Brain microvascular endothelial cell (primary cell): ENCODE measurements at places on chromosomes 7 and 10.

DNA sequence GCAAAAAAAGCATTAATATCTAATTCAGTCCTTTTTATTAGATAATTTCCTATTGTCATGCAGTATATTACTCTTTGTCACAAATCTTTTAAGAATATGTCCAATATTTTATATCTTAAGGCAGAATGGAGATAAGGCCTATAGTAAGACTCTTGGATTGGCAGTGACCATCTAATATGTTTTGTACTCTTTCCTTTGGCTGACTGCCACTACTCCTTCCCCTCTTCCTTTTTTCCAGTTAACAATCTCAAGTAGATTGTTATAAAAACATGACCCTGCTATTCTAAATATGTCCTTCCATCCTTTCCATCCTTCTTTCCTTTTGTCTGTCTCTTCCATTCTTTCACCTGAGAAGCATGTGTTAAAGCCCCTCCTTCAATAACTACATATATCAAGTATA is 92.8 kb upstream of the TMEM168 start:
- no peak for DNase-seq

GRCh38 chr10:13500201-13500600 is 28.6 kb downstream of the BEND7 start:
- no peak for DNase-seq

- no peak for DNase-seq
Measured at GRCh38 chr7:71388181-71388580, 256.2 kb downstream of the GALNT17 start.

DNA sequence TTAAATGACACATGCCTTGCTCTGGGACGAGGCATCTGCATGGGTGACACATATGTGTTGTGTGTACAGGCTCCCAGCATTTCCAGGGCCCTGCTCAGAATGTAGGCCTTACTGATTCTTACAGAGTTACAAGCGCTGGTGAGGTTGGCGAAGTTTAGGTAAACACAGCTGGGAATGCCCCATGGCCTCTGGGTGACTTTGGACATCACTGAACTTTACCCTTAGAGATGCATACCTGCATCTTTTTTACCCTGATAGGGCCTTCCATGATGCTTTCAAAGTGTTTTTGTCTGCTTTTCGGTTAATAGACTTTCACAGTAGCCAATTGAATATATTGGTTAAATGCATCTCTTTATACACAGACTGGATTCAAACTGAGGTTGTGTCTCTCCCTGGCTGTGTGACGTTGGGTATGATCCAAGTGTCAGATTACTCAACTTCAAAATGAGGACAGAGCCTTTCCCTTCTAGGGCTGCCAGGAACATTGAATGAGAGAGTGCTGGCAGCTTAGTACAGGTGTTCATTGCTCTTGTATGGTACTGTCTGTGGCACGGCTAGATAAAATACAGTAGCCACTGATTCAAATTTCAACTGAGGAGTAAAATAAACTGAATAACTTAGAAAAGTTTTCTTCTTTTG is 29.5 kb downstream of the EGFR start:
- DNase-seq, result no peak

- DNase-seq, result no peak
Measured at GRCh38 chr7:31553661-31554081, 39.8 kb downstream of the ITPRID1 start.

DNA sequence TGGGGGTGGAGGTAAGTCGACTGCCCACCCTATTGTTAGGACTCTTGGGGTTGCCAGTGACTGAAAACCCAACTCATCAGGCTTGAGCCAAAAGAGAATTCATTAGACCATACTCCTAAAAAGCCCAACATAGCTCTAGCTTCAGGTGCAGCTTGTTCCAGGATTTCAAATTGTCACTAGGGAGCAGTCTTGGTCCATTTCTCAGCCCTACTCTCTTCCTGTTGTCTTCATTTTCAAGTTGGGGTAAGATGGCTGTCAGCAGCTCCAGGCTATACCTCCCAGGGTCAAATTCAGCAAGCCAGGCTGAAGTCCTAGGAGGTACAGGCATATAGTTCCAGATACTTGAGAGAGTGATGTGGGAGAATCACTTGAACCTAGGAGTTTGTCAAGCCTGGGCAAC is 14.9 kb upstream of the COL13A1 start:
- DNase-seq, result peak; percentile 41

DNA sequence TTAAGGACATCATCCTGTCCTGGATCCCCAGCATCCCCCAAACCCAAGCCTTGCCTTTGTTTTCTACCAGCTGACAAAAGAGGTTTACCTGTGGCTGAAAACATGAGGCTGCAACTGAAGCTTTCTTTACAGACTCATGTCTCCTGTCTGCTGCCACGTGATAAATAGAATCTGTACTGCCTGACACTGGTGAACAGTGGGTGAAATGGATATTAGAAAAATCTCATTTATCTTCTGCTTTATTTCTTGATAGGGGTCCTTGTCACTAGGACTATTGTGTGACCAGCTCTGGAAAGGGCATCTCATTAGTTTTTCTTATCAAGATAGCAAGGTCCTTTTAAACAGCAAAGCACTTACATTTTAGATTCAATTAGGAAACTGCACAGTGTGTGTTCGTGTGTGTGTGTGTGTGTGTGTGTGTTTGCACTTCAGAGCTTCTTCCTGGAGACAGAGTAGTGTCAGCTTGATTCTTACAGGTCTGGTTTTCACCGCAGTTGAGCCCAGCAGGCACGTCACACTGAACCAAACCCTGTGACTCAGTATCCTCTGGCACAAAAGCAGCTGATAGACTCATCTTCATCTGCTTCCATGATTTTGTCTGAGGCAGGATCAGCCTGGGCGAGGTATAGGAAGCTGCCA is 373.5 kb upstream of the CELF2 start:
- DNase-seq, result peak; percentile 68

DNA sequence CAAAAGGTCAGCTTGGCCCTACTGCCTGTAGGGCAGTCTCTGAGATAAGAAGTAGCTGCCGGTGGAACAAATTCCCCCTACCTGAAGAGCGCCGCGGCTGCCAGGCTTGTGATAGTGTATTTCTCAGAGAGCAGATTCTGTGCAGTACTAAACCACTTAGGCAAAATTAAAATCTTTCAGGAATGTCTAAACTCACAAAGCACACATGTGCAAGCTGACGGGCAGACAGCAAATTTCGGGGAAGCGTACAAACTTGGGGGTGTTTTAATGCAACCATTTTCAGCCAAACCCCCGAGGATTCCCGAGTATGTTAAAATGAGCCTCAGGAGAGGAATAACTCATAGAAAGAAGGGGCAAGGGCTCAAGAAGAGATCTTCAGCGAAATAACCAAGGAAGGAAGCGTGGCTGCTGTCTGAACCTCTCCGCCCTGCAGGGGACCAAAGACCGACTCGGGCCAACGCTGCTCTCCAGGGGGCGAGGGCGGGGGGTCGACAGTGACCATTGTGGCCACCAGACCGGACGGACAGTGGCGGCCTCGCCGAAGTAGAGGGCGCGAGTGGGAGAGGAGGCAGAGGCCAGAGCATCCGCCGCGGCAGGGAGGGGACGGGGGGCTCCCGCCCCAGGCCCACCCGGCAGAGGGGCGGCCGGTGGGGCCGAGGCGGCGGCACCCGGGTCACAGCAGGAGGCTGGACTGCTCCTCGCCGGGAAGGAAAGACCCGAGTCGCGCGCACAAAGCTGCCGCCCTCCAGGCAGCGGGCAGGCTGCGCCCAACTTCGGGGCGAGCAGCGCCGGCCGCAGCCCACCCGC is 819 bp downstream of the HYCC1 start:
- DNase-seq, result peak; percentile 18

- no peak for DNase-seq
Measured at GRCh38 chr7:44264221-44264931, 61.0 kb downstream of the CAMK2B start.

GRCh38 chr7:972110-972509 is 3.2 kb downstream of the COX19 start:
- DNase-seq, result no peak

DNA sequence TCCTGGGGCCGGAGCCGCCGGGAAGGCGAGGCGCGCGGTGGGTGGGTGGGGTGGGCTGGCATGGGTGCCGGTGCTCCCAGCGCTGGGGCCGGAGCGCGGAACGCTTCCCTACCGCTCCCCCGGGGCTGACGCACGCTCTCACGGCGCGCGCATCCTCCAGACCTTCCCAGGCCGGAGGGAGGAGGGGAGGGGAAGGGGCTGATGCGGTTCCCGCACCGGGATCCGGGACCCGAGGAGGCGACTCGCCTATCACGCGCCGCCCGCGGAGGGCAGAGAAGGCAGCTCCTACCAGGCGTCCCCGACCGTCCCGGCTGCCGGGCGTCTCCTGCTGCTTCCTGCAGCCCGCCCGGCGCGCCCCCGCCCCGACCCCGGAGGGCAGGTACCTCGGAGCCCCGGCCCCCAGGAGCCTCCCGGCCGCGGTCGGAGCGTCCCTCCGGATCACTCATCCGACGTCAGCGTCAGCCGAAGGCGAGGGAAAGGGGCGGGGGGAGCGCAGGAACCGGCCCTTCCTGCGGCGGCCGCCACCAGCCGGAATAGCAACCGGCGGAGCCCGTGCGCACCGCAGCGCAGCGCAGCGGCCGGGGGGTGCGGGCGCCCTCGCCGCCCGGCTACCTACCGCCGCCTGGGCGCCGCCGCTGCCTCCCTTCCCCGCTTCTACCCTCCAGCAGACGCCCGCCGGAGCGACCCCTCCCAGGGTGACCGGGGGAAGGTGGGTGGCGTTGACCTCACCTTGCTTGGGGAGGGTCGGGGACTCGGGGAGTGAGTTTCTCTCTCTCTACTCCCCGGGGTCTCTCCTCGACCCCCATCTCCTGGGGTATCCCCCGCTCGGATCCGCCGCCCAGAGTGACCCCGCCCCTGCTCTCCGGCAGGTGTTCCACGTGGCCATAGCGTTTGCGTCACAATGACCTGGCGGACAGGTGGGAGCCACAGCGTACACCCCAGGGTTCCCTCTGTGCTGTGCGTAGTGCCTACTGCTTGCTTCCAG is at the start of gene ICA1:
Gene ICA1, minus strand, starts transcription at position 457 of the 985 bp plus-strand sequence. CDS start 26,241 bp downstream, outside the sequence.
- DNase-seq, result peak; percentile 10
